ENCODE measurements at places on chromosomes 4 and X.

DNA sequence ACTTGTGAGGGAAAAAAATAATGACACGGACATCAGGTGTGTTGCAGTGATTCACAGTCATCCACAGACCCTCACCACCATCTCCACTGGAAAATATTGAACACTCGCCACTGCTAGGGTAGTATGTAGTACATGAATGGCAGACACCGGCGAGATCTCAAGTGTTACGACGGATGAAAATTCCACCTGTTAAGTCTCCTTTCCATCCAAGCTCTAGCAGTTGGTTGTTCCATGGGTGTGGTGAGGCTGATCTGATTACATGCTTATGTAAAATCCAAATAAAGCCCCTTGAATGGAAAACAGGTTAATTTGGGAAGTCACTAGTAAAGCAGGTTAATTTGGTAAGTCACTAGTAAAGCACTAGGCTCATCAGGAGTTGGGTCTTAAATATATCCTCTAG, 1.1 kb upstream of the ARMCX4 start:
- no peak for DNase-seq

GRCh38 chr4:52105276-52105675, 54.2 kb downstream of the SPATA18 start:
- DNase-seq = no peak

DNA sequence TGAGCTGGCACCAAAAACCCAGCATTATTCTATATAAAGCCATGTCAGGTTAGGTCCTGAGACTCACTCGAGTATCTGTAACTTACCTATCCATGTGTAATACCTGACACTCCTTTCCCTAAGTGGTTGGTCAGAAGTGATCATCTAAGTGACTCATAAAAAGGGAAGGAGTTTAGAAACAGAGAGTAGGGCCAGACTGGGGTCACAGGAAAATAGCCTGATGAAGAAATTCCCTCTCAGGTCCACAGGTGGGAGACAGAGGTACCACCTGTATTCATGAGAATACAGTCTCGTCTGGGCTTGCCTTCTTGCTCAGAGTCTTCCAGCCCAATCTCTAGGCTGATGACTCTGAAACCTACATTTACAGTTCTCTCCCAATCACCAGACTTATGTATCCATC, 161.8 kb upstream of the MAP3K15 start:
- no peak for DNase-seq

- no peak for DNase-seq
Observed at GRCh38 chr4:167544391-167544790, 310.1 kb upstream of the SPOCK3 start.

DNA sequence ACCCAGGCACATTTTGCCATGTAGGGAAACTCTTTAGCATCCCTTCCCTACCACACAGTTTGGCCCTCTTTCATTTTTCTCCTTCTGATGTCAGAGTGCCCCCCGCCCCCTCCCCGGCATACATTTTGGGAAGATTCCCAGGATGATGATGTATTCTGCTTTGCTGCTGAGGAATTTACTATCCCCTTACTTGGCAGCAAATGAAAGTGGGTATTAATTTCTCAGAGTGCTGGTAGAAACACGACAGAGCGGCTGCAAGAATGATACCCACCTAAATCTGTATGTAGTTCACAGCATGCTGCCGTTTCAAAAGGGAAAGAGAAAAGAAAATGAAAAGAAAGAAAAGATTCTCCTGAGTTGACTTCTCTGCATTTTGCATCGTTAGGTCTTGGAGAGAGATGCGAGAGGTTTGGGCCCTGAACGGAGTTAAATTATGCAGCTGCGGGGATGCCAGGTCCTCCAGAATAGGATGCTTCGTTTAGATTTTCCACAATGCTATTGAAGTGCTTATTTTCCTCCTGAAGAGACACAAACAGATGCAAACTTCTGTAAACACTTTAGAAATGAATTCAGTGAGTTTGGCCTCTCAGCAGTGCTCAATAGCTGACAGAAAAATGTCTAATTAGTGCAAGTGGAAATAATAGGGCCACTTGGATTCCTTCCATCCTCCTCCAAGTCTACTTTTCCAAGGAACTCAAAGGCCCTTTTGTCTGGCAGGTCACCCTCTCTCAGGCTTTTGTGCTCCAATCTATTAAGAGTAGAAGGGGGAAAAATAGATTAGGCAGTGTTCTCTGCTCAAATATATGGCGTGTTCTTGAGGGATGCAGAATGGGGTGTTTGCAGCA, 106.2 kb downstream of the ALPK1 start:
- no peak for DNase-seq

- no peak for DNase-seq
Observed at GRCh38 chr4:16665942-16666551, 232.4 kb downstream of the LDB2 start.

GRCh38 chr4:124334119-124334518, 378.4 kb downstream of the ANKRD50 start:
- peak; percentile 19 for DNase-seq

DNA sequence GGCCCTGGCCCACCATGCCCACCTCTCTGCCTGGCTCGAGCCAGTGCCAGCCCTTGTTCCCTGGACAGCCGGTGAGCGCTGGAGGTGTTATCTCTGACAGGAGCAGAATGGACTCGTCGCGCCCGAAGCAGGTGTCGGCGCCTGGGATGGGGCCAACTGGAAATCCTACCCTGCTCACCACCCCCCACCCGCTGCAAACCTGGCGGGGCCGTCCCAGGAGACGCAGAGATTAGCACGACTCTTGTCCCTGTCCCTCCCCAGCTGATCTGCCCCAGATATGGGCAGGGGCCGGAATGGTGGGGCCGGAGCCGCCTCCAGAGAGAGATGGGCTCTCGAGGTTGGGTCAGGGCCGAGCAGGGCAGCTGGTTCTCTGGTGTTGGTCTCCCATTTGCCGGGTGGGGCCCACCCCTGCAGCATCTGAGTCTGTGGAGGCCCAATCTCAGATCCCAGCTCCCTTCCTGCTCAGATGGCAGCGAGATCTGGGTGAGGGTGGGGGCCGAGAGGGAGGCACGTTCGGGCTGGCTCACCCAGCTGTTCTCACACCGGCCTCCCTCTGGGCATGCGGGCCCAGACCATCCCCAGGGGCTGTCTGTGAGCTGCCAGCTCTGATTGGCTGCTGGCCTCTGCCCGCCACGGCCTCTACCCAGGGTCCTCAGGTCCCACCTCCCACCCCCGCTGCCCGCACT, 20.1 kb upstream of the FGFR3 start:
- no peak for DNase-seq

- no peak for DNase-seq
Observed at GRCh38 chrX:45774961-45775360, 574.3 kb upstream of the DIPK2B start.

- DNase-seq = peak; percentile 47
Observed at GRCh38 chr4:7960017-7960789, 20.5 kb upstream of the AFAP1 start.

- no peak for DNase-seq
Observed at GRCh38 chrX:27162496-27162895, 300.6 kb downstream of the PPP4R3C start.

DNA sequence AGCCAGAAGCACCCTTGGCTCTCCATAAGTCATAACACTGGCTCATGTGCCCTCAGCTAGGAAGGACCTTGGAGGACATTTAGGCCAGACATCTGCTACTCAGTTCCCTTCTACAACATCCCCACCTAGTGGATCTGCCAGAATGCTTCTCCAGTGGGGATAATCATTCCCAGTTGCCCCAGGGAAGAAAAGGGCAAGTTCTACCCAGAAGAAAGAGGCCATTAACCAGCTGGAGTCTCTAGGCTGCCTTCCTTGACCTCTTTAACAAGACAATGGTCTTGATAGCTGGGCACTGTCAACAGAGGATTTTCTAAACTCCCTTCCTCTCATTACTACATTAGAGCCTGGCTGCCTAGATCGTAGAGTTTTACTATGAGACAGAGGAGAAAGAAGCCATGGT, 42.0 kb downstream of the LGI2 start:
- no peak for DNase-seq

GRCh38 chr4:88533937-88534750, 10.6 kb upstream of the PYURF start:
- peak; percentile 55 for DNase-seq

- DNase-seq = no peak
Observed at GRCh38 chrX:153966841-153967535, 4.6 kb downstream of the HCFC1 start.

GRCh38 chrX:92232182-92232581, 453.0 kb downstream of the PCDH11X start:
- DNase-seq = no peak

DNA sequence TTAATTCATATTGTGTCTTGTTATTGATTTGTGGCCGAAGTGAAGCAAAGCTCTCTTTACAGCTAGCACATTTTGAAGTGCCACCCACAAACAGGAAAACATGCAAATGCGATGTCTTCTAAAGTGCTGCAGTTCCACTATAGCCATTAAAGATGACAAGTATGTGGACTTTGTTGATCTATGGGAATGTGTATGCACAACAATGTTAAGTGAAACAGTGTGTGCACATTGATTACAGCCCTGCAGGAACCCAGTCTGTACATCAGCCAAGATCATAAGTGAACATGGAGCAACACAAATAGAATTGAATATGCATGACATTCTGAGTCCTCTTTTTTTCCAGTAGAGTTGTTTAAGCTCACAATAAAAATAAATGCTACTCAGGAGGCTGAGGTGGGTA, 43.0 kb downstream of the TFDP3 start:
- no peak for DNase-seq

- DNase-seq = no peak
Observed at GRCh38 chr4:113503691-113504090, 257.8 kb downstream of the CAMK2D start.

DNA sequence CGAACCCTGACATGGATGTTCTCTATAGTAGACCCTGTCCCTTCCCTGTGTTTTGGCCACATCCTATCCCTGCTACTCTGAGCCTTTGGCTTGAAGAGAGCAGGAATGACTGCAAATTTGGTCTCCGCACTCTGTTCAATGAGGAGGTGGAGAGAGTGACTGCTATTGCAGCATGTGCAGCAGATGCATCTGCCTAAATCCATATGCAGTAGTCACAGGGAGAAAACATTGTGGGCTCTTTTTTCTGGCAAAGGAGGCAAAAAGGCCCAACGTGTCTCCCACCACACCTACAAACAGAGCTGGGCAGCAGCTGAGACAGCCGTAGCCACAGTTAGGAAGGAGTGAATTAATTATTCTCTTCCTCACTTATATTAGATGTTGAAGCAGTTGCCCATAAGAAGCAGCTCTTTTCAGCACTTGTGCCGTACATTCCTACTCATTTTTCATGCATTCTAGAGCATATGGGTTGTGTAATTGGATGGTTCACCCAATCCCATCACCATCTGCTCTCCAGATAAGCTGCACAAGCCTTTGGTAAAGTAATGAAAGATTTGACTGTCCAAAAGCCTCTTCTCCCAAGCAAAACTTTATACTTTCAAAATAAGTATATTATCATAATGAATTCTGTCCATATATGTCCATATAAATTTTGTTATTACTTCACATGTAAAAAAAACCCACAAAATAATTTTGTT, 147.9 kb upstream of the FAM47A start:
- no peak for DNase-seq

GRCh38 chrX:78092296-78092695, 11.8 kb upstream of the PGK1 start:
- no peak for DNase-seq

DNA sequence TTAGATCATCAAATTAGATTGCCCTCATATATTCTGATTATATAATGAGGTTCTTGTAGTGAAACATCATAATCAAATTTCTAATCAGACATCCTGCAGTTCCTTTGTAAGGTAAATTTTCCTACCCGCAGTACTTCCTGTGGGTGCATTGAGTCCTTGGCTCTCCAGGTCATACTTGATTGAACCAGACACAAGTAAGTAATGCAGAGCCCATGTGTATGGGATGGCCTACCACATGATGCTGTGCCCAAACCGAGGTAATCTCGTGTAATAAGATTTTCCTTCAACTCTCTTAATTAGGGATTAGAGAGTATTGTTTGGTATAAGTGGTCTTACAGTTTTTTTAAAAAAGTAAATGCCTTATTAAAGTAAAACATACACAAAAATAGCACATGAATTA, 1841.8 kb downstream of the PCDH7 start:
- DNase-seq = no peak

DNA sequence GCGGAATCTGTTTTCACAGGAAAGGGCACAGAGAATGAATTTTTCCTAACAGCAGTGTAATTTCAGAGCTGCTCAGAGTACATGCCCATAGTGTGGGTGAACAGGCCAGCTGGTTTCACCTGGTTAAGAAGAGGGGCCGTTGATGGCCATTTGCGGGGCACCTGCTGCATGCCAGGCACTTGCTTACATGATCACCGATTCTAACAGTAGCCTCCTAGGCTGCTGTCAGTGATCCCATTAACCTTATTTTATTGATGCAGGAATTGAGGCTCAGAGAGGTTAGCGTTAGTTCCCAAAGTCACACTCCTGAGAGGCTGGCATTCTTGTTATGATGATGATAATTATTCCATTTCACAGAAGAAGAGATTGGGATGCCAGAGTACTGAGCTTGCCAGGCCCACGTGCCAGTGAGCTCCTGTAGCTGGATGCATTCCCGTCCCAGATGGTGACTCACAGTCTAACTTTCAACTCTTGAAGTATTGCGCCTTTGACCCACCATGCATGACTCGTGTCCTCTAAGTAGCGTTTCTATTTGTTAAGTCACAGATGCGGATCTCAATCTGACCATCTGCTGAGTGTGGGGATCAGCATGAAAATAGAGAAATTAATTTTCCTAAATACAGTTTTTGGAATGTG, 76.5 kb downstream of the PSAPL1 start:
- DNase-seq = peak; percentile 81

DNA sequence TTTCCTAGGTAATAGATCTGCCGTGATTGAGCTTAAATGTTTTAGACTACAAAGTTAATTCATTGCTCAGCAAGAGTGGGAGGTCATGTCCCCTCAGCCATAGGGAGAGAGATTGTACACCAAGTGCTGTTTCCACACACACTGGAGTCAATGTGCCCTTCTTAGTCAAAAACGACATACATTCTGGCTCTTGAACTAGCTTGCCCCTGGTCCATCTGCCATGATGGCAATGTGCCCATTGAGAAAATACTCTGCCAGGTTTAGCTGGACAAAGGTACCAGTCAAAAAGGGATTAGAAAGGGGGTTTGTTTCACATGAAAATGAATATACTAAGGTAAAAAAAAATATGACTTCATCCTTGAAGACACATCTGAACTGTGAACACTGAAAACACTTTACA, 377.1 kb upstream of the ADGRL3 start:
- no peak for DNase-seq

DNA sequence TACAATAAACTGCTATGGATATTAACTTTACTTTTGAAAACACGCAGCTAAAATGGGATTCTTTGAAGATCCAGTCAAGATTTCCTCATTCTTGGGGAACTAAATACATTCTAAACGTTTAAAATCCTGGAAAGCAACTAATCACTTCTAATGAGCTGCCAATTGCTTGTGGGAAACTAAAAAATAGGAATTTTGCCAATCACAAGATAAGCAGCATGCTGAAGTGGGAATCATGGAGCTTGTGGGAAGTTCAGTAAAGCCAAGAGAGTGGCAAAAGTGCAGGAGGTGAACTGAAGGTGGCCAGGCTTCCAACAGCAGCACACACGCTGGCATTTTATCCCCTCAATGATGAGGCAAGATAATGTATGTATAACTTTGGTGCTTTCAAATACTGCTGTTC, 133.0 kb downstream of the GPC3 start:
- no peak for DNase-seq

GRCh38 chrX:11375614-11376119, 82.5 kb downstream of the AMELX start:
- no peak for DNase-seq
